H4 (cell line): ENCODE measurements at places on chromosomes 5 and 9. TPM values are rescaled to one million over a fixed set of nuclear protein-coding genes. Genes with fewer than 3 reads are reported as not detected.

- DNase-seq: no peak
These were observed 45.8 kb downstream of the CDH10 start for GRCh38 chr5:24598956-24599355.

- DNase-seq: no peak
These were observed 689 bp downstream of the AK3 start for GRCh38 chr9:4740388-4740637.

GRCh38 chr5:111926026-111926425 is 169.0 kb upstream of the NREP start:
- DNase-seq: no peak

DNA sequence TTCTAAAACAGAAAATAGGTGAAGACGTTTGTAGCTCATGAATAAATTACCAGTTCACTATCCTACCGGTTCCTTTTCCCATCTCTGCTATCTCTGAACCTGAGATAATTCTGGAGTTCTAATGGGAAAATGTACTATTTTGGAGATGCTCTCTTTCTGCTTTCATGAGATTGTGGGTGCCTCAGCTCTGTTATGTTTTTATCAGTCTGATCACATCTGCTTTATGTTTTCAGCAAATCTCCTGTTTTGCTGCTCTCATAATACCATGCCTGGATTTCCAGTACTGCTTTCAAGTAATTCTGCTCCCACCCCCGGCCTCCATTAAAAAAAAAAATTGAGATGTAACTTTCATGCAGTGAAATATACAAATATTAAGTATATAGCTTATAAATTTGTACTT is 9.1 kb upstream of the SUSD1 start:
- no peak for DNase-seq

The ANKRD34B gene
- not detected in 2 replicates for total RNA-seq
